ENCODE measurements at places on chromosomes 7 and 10.
A peak's percentile ranks its signal among the peaks of the same experiment; 100 is the strongest.

DNA sequence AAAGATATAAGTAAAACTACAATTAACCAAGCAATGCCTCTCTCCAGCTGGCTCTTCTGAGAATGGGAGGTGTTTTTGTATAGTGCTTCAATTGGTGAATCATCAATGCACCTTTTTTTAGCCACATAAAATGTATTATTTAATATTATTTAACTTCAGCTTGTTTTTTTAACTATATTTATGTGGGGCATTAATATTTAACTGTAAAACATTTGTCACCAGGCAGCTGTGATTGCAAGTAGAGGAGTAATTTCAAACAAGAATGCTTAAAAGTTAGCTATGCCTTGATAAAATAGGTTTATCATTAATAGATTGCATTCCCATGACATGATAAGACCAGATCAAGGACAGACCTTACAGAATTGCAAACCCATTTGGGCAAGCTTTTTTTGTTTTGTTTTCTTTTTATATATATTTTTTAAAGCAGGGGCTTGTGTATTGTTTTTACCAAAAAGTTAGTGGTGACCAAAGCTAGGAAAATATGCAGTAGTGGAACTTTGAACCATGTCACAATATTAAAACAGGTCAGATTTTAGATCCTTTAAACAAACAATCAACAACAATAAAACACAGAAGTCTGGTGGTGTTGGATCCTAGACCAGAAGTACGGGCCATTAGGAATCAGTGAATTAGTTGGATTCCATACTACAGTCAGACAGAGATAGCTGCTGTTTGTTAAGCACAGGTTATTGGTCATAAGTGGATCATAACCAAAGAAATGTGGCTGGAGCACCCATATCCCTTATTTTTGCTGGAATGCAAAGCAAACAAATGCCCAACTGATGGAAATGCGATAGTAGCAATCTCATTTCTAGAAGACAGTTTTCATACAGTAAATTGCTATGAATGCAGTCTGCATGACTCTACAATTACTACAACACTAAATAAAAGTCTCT lies 2.9 kb downstream of the CAV2 start:
- DNase-seq = no peak

DNA sequence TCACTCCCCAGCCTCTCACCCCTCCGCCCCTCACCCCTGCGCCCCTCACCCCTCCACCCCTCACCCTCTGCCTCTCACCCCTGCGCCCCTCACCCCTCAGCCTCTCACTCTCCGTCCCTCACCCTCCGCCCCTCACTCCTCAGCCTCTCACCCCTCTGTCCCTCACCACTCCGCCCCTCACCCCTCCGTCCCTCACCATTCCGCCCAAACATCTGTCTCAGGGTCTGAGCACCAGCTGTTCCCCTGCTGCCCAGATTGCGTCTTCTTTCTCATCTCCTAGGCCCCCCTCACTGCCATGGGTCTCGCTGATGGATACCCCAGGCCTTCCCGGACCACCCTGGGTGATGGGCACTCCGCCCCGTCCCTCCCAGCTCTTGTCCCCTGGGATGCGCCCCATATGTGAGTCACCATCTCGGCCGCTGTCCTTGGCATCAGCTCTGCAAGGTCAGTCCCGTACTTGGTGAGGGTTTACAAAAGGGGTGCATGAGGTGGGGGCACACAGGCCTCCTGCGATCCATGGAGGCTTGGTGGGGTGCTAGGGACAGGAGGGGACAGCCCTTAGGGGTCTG lies 65.4 kb upstream of the GNA12 start:
- no peak for DNase-seq

GRCh38 chr10:32929634-32930033 lies 28.4 kb downstream of the ITGB1 start:
- DNase-seq = no peak

GRCh38 chr7:76022026-76022780 lies 25.6 kb downstream of the STYXL1 start:
- no peak for DNase-seq

DNA sequence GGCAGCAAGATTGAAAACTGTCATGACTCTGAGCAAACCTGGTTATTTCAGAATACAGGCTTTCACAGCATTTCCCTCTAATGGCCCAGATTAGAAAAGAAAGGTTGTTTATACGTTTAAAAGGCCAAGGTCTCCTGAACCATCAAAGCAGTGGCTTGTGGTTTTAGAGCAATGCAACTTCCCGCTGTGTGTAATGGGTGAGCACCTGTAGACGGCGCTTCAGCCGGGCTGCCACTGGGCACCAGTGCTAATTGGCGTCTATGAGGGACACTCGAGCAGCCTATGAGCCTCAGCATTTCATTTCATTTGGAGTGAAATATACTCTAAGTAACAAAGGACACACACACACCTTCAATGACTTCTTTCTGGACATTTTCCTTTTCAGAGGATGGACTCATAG lies 671.0 kb upstream of the FZD8 start:
- DNase-seq = no peak

DNA sequence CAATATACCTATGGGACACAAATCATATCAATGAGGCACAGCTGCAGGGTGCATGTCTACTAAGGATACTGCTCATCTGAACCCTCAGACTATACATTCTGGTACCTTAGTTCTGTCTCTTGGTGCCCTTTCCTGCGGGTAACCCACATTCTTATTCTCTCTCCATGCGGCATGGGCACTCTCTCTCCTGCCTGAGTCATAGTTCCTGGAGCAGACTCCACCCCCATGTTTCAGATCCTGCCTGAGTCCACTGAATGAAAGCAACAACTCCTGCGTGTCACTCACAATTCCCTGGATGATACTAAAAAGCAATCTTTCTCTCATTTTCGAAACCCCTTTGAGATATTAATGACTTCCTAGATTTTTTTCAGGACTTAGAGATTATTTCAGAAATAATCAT lies 653.1 kb upstream of the C7orf33 start:
- peak; percentile 2 for DNase-seq

DNA sequence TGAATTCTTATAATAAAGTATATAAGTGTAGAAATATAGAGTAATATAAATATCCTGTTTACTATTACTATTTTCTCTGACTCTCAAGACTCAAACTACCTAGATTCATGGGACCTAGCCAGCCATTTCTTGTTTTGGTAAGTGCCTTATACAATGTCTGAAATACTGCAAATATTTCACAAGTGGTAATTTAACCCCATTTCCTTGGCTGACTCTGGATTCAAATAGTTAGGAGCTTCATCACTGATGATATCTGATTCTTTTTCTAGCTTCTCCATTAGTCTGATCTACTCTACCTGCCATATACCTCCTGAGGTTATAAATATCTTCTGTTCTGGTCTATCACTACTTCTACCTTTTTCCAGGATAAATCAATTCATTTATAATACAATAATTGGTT lies 6.4 kb upstream of the RALA start:
- DNase-seq = peak; percentile 68

DNA sequence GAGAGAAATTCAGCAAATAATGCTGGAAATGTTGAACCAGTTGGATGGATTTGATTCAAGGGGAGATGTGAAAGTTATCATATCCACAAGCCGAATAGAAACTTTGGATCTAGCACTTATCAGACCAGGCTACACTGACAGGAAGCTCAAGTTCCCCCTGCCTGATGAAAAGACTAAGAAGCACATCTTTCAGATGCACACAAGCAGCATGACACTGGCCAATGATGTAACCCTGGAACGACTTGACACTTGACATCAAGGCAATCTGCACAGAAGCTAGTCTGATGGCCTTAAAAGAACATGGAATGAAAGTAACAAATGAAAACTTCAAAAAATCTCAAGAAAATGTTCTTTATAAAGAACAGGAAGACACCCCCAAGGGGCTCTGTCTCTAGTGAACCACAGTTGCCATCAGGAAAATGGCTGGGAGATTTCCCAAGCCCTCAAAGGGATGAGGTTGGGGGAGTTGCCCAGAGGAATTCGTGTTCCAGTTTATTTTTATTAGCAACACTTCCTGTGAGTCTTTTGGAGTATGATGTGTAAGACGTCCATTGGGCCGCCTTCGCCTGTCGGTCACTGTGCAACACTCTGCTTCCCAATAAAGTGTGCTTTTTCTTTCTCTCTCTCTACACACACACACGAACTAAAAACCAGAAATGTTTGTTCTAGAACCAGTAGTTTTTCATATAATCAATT lies 200.0 kb downstream of the HIBADH start:
- DNase-seq = peak; percentile 10

GRCh38 chr10:124232686-124233545 lies 139.5 kb upstream of the CHST15 start:
- DNase-seq = no peak

DNA sequence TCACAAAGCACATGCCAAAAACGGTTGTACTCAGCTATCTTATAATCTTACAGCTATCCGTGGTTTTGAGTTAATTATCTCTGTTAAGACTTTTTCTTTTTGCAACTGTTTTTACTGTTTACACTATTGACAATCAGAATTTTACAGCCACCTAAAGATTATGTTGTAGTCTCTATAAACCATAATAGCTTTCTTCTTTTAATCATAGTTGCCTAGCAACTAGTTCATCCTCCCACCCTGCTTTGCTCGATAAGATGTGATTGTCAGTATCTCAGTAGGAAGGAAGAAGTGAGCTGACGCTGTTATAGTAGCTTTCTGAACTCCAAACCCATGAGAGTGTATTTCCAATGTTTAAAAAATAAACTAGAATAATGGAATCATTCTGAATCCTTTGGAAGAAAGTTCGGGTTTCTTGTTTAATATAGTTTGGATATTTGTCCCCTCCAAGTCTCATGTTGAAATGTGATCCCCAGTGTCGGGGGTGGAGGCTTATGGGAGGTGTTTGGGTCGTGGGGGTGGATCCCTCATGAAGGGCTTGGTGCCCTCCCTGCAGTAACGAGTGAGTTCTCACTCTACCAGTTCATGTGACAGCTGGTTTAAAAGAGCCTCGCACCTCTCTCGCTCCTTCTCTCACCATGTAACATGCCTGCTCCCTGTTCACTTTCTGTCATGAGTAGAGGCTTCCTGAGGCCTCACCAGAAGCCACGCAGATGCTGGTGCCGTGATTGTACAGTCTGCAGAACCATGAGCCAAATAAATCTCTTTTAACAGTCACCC lies 68.1 kb downstream of the SVOPL start:
- no peak for DNase-seq

DNA sequence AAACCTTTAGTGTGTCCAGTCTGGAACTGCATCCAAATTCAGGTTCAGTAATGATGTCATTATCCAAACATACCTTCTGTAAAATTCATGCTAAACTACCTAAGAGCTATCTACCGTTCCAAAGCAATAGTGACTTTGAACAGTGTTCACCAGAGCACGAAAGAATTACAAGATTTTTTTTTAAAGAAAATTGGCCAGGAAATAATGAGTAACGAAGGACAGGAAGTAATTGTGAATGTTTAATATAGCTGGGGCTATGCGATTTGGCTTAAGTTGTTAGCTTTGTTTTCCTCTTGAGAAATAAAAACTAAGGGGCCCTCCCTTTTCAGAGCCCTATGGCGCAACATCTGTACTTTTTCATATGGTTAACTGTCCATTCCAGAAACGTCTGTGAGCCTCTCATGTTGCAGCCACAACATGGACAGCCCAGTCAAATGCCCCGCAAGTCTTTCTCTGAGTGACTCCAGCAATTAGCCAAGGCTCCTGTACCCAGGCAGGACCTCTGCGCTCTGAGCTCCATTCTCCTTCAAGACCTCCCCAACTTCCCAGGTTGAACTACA lies 694 bp upstream of the FAS start:
- peak; percentile 41 for DNase-seq

GRCh38 chr10:12466704-12467305 lies 117.5 kb downstream of the CAMK1D start:
- DNase-seq = peak; percentile 38

DNA sequence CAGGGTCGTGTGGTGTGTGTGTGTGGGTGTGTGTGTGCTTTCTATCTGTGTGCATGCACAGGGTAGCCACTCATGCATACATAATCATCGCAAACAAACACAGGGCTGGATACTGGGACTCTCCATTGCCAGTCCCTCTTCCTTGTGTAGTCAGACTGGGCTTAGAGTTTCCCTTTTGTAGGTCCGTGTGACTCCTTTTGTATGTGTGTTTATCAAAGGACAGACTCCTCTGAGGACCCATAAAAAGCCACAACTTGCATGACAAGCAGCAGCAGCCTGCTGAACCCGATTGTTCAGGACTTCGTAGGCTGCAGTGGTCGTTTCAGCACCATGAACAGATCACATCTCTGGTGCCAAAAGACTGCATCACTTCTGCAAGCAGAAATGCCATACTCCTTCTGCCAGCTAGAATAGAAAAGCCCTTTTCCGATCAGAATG lies 895 bp downstream of the VSTM2A start:
- DNase-seq = peak; percentile 14

DNA sequence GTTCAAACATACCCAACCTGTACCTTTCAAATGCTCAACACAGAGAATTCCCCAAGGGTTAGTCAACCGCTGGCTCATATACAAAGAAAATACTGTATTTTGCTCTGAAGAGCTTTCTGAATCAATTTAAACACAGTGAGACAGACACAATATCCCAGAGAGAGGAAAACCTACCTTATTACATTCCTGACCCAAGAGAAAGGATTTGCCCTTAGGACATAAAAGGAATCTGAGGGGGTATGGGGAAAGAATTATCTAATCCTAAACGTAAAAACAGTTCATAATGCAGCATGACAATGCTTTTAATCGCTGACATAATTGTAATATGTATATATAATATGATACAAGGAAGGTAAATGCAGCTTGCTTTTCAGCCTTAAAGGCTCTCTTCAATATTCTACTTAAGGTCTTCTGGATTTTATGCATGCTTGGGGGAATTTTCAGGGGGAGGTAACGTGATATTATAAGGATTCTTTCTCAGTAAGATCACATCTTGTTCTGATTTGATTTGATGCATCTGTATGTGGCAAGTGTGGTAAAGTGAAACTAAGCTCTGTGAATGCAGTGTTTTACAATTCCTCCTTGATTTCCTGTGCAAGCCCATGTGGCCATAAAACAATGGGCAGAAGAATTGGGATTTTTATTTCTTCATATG lies 240.5 kb downstream of the GLI3 start:
- peak; percentile 71 for DNase-seq

DNA sequence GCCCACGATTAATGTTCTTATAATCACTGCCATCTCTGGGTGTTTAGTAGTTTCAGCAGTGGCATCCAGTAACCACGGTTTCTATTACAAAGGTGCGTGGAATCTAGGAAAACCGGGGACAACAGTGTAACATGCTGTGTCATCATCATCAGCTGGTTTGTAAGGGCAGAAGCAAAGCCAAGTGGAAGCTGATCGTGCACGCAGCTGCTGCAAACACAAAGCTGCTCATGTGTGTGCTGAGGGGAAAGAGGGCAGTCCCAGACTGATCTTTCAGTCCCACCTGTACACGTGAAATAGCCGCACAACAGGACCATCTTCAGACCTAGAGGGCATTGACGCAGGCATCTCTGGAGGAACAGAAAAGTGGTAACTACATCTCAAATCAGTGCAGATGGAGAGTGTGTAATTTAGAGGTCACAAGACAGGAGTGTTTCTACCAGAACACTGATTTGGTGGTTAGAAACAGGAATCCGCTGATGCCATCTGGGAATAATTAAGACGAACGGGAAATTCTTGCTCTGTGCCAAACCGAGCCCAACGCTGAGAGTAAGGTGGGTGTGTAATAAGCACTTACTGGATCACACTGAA lies 13.4 kb downstream of the ANKRD16 start:
- DNase-seq = peak; percentile 86

All from fibroblast of skin of back (primary cell).